ENCODE measurements at places on chromosomes 12 and 14.

GRCh38 chr12:89537389-89537788 lies 11.5 kb upstream of the POC1B start:
- DNase-seq = no peak

- DNase-seq = no peak
Measured at GRCh38 chr12:76698966-76699365, 64.9 kb upstream of the ZDHHC17 start.

GRCh38 chr12:65015850-65016249 lies 105.3 kb downstream of the WIF1 start:
- no peak for DNase-seq

GRCh38 chr14:78618368-78618767 lies 448.2 kb downstream of the NRXN3 start:
- DNase-seq = no peak

DNA sequence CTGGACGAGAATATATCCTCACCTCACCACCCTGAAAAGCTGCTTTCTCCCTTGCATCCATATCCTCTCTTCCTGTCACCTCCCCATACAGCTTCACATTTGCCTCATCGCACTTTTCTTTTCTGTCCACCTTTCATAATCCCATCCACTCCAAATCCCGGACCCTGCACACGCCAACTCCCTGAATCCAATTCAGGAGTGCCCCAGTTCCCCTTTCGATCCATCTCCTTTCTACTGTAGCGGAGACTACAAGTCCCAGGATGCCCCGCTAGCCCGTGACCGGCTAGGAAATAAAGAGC lies 2.5 kb downstream of the TMEM253 start:
- no peak for DNase-seq

GRCh38 chr12:99553461-99553860 lies 94.1 kb upstream of the GARIN6 start:
- no peak for DNase-seq

- no peak for DNase-seq
Measured at GRCh38 chr12:124653169-124653931, 85.9 kb upstream of the NCOR2 start.

DNA sequence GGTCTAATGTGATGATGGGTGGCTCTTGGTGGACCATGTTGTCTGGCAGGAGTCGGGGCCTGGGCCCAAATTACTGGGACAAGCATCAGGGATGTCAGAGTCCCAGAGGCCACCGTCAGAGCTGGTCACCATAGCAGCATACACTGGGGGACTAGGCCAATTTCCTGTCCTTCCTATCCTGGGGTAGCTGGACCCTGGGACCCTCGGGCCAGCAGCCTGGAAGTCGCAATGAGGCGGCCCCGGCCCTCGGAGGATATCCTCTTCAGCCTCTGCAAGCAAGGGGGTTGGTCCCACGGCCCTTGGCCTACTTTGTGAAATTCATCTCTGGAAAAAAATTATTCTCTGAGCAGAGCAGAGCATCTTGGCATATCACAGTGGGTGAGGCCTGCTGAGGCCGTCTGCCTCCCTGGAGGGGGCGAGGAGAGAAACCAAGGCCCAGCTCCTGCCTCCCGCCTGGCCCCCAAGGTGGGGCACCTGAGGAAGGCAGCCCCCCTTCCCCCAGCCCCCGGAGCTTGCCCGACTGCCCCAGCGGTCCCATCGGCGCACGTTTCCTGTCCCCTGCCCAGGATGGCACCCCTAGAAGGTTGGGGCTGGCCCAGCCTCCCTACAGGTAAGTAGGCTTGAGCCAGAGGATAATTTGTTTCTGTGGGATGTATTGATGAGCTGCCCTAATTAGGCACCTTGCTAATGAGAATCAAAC lies 135.0 kb upstream of the MYL2 start:
- DNase-seq = no peak

DNA sequence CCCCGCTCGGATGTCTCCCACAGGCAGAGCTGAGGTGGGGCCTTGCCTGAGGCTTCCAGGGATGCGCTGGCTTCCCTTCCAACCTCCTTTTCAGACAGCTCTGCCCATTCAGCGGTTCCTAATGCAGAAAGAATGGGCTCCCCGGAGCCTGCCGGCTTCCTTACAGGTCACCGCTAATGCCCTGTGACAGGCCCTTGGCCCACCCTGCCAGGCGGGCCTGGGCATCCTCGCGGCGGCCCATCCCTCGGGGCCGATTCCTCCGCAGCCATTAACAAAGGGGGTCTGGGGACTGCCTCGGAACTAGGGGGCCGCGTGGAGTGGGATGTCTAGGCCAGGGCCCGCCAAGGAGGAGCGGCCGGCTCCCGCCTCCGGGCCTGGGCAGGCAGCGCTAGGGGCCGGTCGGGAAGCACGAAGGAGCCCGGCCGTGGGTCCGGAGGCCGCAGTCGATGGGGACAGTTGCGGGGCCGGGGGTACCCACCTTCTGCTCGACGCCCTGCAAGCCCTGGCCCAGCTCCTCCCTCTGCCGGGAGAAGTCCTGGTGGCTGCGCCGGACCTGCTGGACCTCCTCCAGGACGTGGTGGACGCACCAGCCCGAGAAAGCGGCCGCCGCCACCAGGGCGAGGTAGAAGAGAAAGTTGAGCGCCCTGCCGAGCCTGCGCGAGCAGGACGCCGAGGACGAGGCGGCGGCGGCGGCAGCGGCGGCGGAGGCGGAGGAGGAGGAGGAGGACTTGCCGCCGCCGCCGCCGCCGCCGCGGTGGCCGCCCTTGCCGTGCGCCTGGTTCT lies 738 bp downstream of the CKAP4 start:
- peak; percentile 73 for DNase-seq

- DNase-seq = no peak
Measured at GRCh38 chr14:44963044-44963528, 1.1 kb downstream of the TOGARAM1 start.

GRCh38 chr14:46985529-46986380 lies 334.2 kb upstream of the RPL10L start:
- no peak for DNase-seq

GRCh38 chr12:12048714-12049113 lies 22.0 kb upstream of the BCL2L14 start:
- DNase-seq = no peak

- DNase-seq = no peak
Measured at GRCh38 chr12:90102957-90103652, 394.5 kb upstream of the ATP2B1 start.

DNA sequence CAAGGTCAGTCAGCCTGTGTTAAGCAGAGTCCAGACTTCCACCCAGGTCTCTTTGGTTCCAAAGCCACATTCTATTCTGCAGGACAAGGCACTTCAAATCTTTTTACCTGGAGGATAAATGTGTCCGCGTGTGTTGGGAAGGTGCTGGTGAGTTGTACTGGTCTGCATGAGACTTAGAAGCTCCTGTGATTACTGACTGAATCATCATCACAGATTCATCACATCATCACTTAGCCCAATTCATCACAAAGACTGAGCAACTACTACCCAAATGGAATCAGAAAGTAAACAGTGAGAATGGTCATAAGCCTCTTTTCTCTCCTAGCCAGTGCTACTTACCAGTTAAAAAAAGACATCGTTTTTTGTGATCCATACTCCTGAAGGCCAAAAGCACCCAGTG lies 5.3 kb downstream of the SLC15A5 start:
- DNase-seq = no peak

- no peak for DNase-seq
Measured at GRCh38 chr12:56995930-56996496, 10.3 kb downstream of the ZBTB39 start.

DNA sequence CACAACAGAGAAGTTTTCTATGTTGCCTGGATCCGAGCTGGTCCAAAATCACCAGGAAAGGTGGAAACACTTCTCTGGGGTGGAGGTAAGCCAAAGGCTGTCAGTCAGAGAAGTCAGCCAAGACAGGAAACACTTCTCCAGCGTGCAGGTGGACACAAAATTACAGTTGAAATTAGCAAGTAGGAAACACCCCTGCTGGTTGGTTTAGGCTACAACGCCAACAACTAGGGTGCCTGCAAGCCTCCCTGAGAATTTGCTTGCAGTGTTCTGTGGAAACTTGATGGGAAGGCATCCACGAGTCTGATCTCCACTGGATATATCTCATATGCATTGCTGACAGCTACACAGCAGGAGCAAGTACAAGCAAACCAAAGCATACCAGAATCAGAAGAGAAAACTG lies 600.5 kb downstream of the RERGL start:
- no peak for DNase-seq

GRCh38 chr14:24960816-24961215 lies 89.1 kb downstream of the STXBP6 start:
- no peak for DNase-seq

GRCh38 chr12:13038491-13039161 lies 5.6 kb upstream of the FAM234B start:
- no peak for DNase-seq

GRCh38 chr12:19852100-19852855 lies 413.0 kb downstream of the AEBP2 start:
- DNase-seq = no peak

DNA sequence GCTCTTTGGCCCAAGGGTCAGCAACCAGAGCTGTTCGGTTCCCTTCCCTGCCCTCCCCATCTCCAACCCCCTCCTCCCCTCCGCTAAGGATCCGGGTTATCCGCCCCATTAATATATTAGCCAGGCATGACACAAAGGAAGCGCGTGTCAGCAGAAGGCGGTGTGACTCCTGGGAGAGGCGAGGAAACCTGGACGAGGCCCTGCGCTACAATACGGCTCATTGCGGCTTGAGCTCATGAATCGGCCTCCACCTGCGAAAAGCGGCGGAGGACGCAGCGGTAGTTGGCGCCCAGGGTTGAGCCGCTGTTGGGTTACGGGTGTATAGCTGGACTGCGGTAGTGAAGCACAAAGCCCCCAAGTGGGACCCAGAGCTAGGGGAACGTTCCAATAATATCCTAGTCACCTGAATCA lies 9.9 kb downstream of the FOXA1 start:
- no peak for DNase-seq

- DNase-seq = no peak
Measured at GRCh38 chr14:67270145-67270753, 29.0 kb downstream of the PALS1 start.

- no peak for DNase-seq
Measured at GRCh38 chr14:102606296-102606695, 13.8 kb downstream of the RCOR1 start.

DNA sequence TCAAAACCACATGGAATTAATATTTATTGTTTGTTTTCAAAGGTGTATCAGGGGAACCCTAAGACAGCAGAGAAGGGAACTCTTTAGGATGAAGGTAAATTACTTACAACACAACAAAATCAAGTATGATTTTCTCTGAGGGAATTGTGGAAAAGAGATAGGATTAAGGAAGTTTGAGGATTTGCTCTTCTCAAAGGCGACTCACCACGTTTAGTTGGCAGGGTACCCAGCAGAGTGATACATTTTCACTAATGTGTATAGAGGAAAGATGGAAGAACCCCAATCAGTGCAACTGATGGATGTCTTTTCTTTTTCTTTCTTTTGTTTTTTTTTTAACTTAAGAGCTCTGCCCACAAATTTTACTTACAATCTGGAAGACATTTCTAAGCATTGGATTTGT lies 499.2 kb downstream of the CCER1 start:
- no peak for DNase-seq

GRCh38 chr12:15546102-15546701 lies 223.9 kb downstream of the PTPRO start:
- no peak for DNase-seq

- DNase-seq = no peak
Measured at GRCh38 chr12:86006727-86007126, 132.6 kb downstream of the NTS start.

GRCh38 chr12:56202366-56202765 lies 13.1 kb upstream of the SMARCC2 start:
- no peak for DNase-seq

DNA sequence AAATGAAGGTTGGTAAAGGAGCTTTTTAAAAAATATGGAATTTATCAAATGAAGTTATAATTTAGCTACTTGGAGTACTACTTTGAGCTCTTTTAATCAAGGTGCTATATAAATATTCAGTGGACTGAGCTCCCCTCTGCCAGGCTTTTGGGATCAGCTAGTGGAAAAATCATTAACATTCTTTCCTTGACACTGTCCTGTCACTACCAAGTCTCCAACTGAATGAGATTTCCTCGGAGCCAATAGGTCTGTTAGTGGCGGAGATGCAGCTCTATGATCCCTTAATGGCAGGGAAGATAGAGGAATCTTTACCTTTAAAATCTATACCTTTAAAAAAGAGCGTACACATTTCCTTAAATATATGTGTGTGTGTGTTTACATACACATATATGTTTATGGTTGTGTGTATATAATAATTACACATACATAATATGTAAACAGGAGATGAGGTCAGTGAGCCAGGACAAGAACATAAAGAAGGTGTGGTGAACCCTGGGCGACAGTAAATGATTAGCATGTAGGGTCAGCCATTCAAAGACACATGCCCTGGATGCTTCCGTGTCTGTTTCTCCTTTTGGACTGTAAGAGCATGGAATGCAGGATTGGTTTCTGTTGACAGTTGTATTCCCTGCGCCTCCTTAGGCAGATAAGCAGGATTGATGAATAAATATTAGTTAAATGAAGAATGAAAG lies 47.7 kb upstream of the ATP2A2 start:
- DNase-seq = no peak

DNA sequence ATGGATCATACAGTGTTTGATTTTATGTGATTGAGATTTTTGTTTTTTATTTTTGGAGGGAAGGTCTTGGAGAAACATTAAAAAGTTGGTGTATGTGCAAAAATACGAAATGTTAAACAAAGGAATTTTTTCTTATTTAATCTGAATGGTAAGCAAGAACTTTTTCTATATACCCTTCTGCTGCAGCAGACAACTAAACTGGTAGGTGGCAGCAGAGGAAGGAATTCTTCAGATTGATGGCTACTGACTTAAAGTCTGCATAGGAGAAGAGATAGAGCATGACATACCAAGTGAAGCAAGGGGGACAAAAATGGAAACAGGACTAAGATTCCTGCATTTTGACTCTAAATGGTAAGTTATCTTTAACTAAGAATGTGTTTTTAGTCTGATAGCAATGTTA lies 42.0 kb upstream of the A2ML1 start:
- no peak for DNase-seq

DNA sequence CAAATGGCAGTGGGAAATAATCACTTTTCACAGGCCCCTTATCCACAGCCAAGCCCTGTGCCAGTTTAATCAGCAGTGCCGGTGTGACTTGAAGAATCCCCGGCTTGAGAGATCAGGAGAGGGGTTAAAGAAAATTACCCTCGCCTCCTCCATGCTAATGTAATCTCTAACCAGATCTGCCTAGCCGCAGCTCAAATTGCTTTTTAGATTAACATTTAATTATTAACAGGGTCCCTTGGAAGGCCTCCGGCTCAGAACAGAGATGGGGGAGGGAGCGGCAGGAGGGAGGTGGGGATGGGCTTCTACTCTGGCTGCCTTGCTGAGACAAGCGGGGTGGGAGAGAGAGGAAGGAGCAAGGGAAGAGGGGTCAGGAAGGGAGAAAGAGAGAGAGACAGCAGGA lies 24.0 kb downstream of the FAM222A start:
- peak; percentile 3 for DNase-seq

GRCh38 chr12:124595444-124595843 lies 28.0 kb upstream of the NCOR2 start:
- DNase-seq = no peak

DNA sequence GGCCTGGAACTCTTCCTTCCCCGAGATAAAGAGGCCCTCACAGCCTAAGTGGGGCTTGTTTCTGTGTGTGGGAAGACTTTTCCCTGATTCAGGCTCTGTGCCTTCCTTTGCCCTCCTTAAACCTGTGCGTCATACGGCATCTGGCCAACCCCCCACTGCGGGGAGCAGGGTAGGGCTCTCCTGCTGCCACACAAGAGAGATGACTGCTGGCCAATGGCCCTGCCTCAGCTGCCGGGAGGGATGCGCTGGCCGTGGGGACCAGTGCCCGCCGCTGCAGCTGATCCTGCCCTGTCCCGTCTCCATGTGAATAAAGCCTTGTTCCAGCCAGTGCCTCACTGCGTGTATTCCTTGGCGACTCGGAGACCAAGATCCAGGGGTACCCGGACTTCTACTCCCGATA lies 42.5 kb upstream of the BEGAIN start:
- DNase-seq = no peak
